ENCODE measurements at places on chromosomes 3 and 15. TPM values are rescaled to one million over a fixed set of nuclear protein-coding genes. Genes with fewer than 3 reads are reported as not detected.

DZIP1L gene
- total RNA-seq: 11.2 TPM

DMXL2 gene
- total RNA-seq: 38.7 TPM

ZNF770 gene
- total RNA-seq: 20.4 TPM

DNA sequence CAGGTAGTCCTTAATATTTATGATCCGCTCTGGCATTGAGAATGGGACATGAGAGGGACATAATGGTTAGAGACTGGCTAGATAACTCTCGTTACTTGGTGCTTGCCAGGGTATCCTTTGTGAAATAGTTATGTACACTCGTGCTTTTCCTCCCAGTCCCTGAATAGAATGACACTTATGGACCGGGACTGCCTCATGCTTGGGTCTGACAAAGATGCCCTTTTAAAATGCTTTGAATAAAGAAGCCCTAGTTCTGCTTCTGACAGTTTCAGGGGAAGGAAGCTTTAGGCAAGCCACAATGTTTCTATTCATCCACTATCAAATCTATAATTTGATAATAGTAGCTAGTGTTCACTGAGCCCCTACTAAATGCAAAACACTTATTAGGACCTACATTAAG, 29.4 kb downstream of the POLR2M start:
- no peak overlapping the region for H3K4me3 ChIP-seq
- no peak overlapping the region for H3K27ac ChIP-seq
- peaks cover 32% of the 10 kb centered on the region for H3K4me1 ChIP-seq
- H3K27me3 ChIP-seq: no peaks in the 10 kb centered on the region

GRCh38 chr3:52283306-52283705, 4.3 kb upstream of the GLYCTK start:
- H3K27ac ChIP-seq: no peak overlapping the region
- H3K27me3 ChIP-seq: no peaks in the 10 kb centered on the region
- no peak for DNase-seq
- H3K4me1 ChIP-seq: no peaks in the 10 kb centered on the region
- no peaks in the 10 kb centered on the region for H3K36me3 ChIP-seq

- H3K27me3 ChIP-seq: no peaks in the 10 kb centered on the region
- H3K4me1 ChIP-seq: no peaks in the 10 kb centered on the region
- no peak for DNase-seq
- H3K27ac ChIP-seq: no peak overlapping the region
- H3K36me3 ChIP-seq: no peaks in the 10 kb centered on the region
Observed at GRCh38 chr3:140273542-140274195, 338.7 kb downstream of the CLSTN2 start.

DNA sequence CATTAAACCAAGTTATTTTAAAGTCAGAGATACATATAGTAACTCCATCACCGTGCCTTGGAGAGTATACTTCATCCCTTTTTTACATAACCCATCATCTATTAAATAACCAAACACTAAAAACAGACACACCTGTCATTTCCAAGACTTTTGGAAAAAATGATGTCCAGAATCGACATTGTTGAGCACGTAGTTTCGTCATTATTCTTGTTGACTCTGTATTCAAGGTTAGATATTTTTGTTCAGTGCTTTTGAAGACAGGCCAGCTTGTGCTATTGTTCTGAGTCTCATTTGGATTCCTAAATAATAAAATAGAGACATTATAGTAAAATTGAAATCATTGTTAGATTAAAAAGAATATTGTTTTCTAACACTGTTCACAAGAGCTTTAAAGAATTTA, 51.2 kb downstream of the BCHE start:
- H3K36me3 ChIP-seq: no peaks in the 10 kb centered on the region
- DNase-seq: no peak
- H3K4me3 ChIP-seq: no peak overlapping the region

- H3K4me3 ChIP-seq: no peak overlapping the region
- H3K27ac ChIP-seq: no peak overlapping the region
- peaks cover 26% of the 10 kb centered on the region for H3K27me3 ChIP-seq
Observed at GRCh38 chr15:73873889-73874511, 636 bp downstream of the TBC1D21 start.

Data from sigmoid colon (tissue), 7 donors.